HepG2 (cell line): ENCODE measurements at places on chromosomes 13 and 19.

GRCh38 chr19:1383017-1383311, 743 bp upstream of the NDUFS7 start:
- no peak for DNase-seq

DNA sequence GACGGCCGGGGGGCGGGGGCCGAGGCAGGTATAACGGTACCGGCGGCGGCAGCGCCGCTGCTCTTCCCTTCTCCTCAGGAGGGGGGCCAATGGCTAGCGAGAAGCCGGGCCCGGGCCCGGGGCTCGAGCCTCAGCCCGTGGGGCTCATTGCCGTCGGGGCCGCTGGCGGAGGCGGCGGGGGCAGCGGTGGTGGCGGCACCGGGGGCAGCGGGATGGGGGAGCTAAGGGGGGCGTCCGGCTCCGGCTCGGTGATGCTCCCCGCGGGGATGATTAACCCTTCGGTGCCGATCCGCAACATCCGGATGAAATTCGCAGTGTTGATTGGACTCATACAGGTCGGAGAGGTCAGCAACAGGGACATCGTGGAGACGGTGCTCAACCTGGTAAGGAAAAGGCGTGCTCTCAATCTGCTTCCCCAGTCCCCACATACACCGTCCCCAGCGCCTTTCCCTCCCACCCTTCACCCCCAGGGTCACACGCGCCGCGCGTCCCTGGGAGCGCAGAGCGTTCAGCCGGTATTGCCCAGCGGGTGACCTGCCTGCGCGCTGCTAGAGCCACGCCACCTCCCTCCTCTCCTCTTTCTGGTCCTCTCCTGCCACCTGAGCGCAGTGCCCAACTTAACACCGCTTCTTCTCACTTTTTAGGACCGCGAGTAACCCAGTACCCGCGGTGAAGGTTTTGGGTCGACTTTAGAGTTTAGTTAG, 814 bp downstream of the NBEA start:
- DNase-seq: no peak

DNA sequence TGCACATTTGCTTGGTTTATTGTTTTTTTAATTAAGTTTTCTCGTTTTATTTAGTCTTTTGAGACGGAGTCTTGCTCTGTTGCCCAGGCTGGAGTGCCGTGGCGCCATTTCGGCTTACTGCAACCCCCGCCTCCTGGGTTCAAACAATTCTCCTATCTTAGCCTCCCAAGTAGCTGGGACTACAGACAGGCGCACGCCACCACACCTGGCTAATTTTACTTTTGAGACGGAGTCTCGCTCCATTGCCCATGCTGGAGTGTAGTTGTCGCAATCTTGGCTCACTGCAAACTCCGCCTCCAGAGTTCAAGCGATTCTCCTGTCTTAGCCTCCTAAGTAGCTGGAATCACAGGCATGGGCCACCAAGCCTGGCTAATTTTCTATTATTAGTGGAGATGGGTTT, 1.3 kb downstream of the RPS9 start:
- DNase-seq: no peak

- DNase-seq: no peak
Measured at GRCh38 chr13:111337206-111337605, 16.8 kb downstream of the TEX29 start.

DNA sequence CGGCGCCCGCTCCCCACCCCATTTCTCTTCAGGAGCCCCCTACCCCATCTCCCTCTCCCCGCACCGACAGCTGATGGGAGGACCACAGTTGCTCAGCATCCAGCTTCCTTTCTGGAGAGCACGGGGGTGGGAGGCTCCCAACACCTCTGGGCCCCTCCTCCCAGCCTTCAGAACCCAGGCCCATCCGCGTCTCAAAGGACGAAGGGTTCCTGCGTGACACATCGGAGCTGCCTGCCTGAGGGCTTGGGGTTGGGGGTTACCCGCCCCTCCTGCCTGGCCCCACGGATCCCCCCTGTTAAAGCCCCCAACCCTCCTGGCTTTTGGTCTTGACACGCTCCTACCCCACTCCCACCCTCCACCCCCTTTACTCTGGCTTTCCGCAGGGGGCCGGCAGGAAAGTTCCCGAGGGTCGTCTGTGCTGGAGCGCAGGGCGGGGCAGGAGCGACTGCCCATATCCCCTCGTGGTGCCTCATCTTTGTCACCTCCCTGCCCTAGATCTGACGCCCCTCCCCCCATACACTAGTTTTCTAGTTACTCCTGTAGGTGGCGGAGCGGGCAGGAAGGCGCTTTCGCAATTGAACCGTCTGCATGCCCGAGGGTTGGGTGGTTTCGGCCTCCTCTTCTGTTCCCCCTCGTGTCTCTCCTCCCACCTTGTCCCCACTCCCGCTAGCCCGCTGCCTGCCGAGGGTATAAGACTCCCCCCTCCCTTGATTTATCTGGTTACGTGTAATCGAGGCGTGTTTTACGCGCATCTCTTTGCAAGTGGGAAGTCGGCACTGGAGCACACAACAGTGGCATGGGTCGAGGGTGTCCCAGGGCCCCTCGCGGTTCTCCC, 924 bp downstream of the TRAPPC5 start:
- peak; percentile 77 for DNase-seq
